Activated CD8-positive, alpha-beta memory T cell treated with anti-CD3 and anti-CD28 coated beads, Interleukin-2, amount 10 ng/mL, durations not matched to agents 7 days and 5 days (primary cell): ENCODE measurements at places on chromosomes 11 and 22. TPM values are rescaled to one million over a fixed set of nuclear protein-coding genes. Genes with fewer than 3 reads are reported as not detected.

- peaks cover 16% of the 10 kb centered on the region for H3K4me1 ChIP-seq
- no peak overlapping the region for H3K4me3 ChIP-seq
- peaks cover 35% of the 10 kb centered on the region for H3K27me3 ChIP-seq
- H3K27ac ChIP-seq, result no peak overlapping the region
- DNase-seq, result no peak
Measured at GRCh38 chr11:70420008-70420464, 21.7 kb downstream of the CTTN start.

DNA sequence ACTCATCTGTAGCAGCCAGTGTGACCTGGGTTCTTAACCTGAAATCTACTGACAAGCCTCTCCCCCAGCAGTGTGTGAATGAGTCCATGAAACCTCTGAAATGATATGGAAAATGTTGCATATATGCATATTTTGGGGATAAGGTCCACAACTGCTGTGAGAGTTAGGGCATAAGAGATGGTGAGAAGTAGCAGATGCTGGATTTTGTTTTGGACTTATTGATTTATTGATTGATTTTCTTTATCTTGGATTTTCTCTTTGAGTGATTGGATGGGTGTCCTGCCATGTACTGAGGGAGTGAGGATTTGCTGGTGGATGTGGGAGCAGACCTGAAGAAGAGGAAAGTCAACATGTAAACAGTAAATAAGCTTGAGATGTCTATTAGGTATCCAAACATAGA, 211.4 kb upstream of the SORL1-AS1 start:
- DNase-seq, result no peak
- H3K27ac ChIP-seq, result no peak overlapping the region
- no peaks in the 10 kb centered on the region for H3K27me3 ChIP-seq
- no peak overlapping the region for H3K4me3 ChIP-seq
- no peaks in the 10 kb centered on the region for H3K36me3 ChIP-seq

Gene KIAA1671
- total RNA-seq, result 20.1 TPM

Gene OR4D5
- total RNA-seq, result not detected

GRCh38 chr11:3865388-3866193, 10.1 kb downstream of the STIM1 start:
- H3K27ac ChIP-seq, result peak overlapping the region; percentile 85
- DNase-seq, result no peak
- peaks cover 25% of the 10 kb centered on the region for H3K36me3 ChIP-seq
- H3K4me3 ChIP-seq, result peak overlapping the region; percentile 51

Gene SPA17
- 2.9 TPM for total RNA-seq
